Stimulated activated CD8-positive, alpha-beta memory T cell treated with anti-CD3 and anti-CD28 coated beads, Interleukin-4, amount 100 ng/mL, for 1 hour (primary cell): ENCODE measurements at places on chromosomes 1 and 21.
A peak's percentile ranks its signal among the peaks of the same experiment; 100 is the strongest.

- no peak for DNase-seq
Observed at GRCh38 chr1:238177960-238178645, 287.4 kb upstream of the ZP4 start.

- no peak for DNase-seq
Observed at GRCh38 chr21:34599534-34600101, 15.3 kb downstream of the RCAN1 start.

DNA sequence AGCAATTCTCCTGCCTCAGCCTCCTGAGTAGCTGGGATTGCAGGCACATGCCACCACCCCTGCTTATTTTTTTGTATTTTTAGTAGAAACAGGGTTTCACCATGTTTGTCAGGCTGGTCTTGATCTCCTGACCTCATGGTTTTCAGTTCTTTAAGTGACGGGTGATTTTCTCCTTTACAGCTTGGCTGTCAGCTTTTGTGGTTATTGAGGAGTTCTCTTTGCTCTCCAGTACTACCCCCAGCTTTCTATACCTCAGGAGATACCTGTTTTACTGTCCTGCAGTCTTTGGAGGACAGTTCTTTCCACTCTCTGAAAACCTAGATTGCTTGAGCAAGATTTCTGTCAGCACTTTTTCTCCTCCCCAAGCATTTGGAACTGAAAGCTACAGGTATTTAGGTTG lies 45.9 kb upstream of the EGLN1 start:
- no peak for DNase-seq

- DNase-seq, result peak; percentile 38
Observed at GRCh38 chr1:32981003-32981901, 16.6 kb upstream of the RNF19B start.

GRCh38 chr1:173504268-173504667 lies 27.1 kb downstream of the PRDX6 start:
- no peak for DNase-seq

DNA sequence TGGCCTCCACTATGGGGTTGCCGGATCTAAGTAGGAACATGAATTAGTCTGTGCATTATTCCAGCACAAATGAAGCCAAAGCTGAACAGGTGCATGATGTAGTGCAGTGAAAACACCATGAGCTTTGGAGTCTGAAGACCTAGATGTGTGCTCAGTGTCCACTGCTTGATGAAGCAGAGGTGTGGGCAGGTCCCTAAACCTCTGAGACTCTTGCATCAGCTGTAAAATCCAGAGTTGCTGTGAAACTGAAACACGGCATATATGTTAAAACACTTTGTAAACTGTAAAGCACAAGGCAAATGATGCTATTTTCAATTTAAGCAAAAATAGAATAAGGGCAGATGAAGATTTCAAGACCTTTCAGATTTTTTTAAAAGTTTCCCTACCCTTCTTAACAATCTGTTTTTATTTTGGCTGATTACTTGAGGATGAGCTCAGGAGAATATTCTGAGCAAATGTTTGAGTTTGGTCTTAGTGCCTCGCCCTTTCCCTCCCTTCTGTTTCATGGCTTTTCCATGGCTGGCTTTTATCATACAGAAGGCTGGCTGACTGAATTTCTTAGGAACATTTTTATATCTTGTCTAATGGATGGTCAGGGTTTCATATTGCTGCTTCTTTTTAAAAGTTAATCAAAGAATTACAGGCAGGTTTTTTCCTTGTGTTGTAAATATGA lies 221.8 kb downstream of the NTNG1 start:
- DNase-seq, result no peak

GRCh38 chr21:44686000-44686781 lies 4.2 kb upstream of the KRTAP12-1 start:
- no peak for DNase-seq
